Left colon (tissue), 2 donors: ENCODE measurements at places on chromosomes 4 and X.

- DNase-seq, result no peak
Measured at GRCh38 chr4:175789647-175790046, 22.4 kb downstream of the GPM6A start.

GRCh38 chr4:54231768-54232688, 2.9 kb downstream of the PDGFRA start:
- no peak for DNase-seq

- no peak for DNase-seq
Measured at GRCh38 chrX:110418316-110419235, 59.9 kb downstream of the RTL9 start.

- DNase-seq, result no peak
Measured at GRCh38 chr4:94819371-94820168, 61.8 kb downstream of the BMPR1B start.
